Stimulated activated naive B cell treated with anti-CD40 and anti-IgM and Interleukin-4, amounts not matched to agents 10 μg/mL and 1 μg/mL and 100 μg/mL, for 72 hours (primary cell): ENCODE measurements at places on chromosomes 13 and 19.

- H3K27me3 ChIP-seq, result no peaks in the 10 kb centered on the region
- H3K36me3 ChIP-seq, result no peaks in the 10 kb centered on the region
- peak; percentile 13 for DNase-seq
- H3K27ac ChIP-seq, result no peak overlapping the region
Measured at GRCh38 chr13:32310134-32310706, 4.9 kb downstream of the ZAR1L start.

GRCh38 chr19:58550362-58551122 is 4.4 kb downstream of the CHMP2A start:
- H3K4me3 ChIP-seq, result no peak overlapping the region
- H3K27ac ChIP-seq, result peak overlapping the region; percentile 90
- no peak for DNase-seq
- H3K36me3 ChIP-seq, result peaks cover 76% of the 10 kb centered on the region

- no peak overlapping the region for H3K4me3 ChIP-seq
- H3K27ac ChIP-seq, result no peak overlapping the region
- no peaks in the 10 kb centered on the region for H3K36me3 ChIP-seq
- no peaks in the 10 kb centered on the region for H3K27me3 ChIP-seq
Measured at GRCh38 chr13:40671956-40672764, 5.7 kb upstream of the FOXO1 start.

DNA sequence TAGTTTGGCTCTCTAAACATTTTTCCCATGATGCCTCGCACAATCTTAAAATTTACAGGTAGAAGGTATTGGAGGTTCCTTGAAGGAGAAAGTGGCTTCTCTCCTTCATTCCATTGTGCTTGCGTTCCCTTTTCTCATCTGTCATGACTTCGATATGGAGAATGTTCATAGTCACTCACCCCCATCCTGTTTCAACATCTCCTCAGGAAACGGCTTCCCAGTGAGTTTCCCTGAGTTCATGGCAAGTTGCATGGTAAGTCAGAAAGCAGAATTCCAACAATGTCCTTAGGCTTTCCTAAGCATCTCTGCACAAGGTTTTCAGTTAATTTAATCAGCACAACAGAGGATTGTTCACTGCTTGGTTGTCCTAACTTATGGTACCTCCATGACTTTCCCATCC is 581.8 kb upstream of the SLITRK5 start:
- no peaks in the 10 kb centered on the region for H3K4me1 ChIP-seq
- no peaks in the 10 kb centered on the region for H3K36me3 ChIP-seq
- no peak overlapping the region for H3K27ac ChIP-seq
- H3K4me3 ChIP-seq, result no peak overlapping the region

GRCh38 chr13:76216729-76217128 is 580.6 kb downstream of the LMO7 start:
- no peaks in the 10 kb centered on the region for H3K36me3 ChIP-seq
- H3K4me3 ChIP-seq, result no peak overlapping the region
- peaks cover 5% of the 10 kb centered on the region for H3K27me3 ChIP-seq
- DNase-seq, result no peak

DNA sequence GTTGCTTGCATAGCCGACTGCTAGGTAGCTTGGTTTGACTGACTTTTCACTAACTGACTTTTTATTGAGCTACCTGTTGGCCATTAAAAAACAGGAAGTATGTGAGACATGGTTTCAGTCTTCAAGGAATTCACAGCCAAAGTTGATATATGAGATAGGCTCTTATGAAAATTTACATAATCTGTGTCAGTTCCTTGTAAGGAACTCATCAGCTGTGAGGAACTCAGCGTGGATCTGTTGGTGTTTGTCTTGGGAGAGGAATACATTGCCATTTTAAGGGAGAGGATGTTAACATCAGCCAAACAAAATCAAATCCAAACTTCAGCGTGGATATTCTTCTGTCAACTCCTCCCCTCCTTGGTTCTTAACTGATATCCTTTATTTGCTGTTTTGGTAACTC is 2.0 kb downstream of the RNF113B start:
- no peak overlapping the region for H3K4me3 ChIP-seq
- no peak for DNase-seq

GRCh38 chr19:49468746-49469447 is 5.1 kb upstream of the FLT3LG start:
- peaks cover 37% of the 10 kb centered on the region for H3K36me3 ChIP-seq
- peaks cover 48% of the 10 kb centered on the region for H3K4me1 ChIP-seq
- DNase-seq, result peak; percentile 87
- peak overlapping the region; percentile 50 for H3K4me3 ChIP-seq
- peak overlapping the region; percentile 97 for H3K27ac ChIP-seq
- no peaks in the 10 kb centered on the region for H3K27me3 ChIP-seq

- H3K27me3 ChIP-seq, result peaks cover 8% of the 10 kb centered on the region
- H3K27ac ChIP-seq, result no peak overlapping the region
- peaks cover 8% of the 10 kb centered on the region for H3K4me1 ChIP-seq
- H3K4me3 ChIP-seq, result no peak overlapping the region
Measured at GRCh38 chr19:10852098-10852800, 4.0 kb downstream of the C19orf38 start.

- no peaks in the 10 kb centered on the region for H3K36me3 ChIP-seq
- no peak overlapping the region for H3K4me3 ChIP-seq
- DNase-seq, result no peak
- peaks cover 14% of the 10 kb centered on the region for H3K4me1 ChIP-seq
Measured at GRCh38 chr13:48808683-48809082, 155.0 kb downstream of the CYSLTR2 start.

- H3K36me3 ChIP-seq, result peaks cover 38% of the 10 kb centered on the region
- no peaks in the 10 kb centered on the region for H3K27me3 ChIP-seq
- H3K4me3 ChIP-seq, result peak overlapping the region; percentile 73
- no peak for DNase-seq
- H3K4me1 ChIP-seq, result peaks cover 63% of the 10 kb centered on the region
Measured at GRCh38 chr19:56114051-56114777, 6.9 kb downstream of the ZNF787 start.

DNA sequence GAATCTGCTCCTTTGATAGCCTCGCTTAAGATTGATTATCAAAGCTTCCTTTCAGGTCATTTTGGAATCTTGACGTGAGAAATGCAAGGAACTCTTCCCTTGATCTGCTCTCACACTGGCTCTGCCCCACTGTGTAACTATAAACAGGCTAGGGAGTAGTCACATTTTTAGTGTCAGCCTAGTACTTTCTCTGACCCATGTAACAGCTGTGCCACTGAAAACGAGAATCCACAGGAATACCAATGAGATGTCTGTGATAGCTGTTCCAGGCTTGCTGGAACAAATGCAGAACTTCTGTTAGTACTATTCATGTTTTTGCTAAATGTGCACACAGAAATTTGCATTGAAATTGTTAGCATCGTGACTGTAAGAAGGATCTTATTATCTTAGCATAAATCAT is 221.3 kb downstream of the MYO16 start:
- no peaks in the 10 kb centered on the region for H3K4me1 ChIP-seq
- H3K27ac ChIP-seq, result no peak overlapping the region
- H3K36me3 ChIP-seq, result no peaks in the 10 kb centered on the region
- peaks cover 6% of the 10 kb centered on the region for H3K27me3 ChIP-seq

- no peak overlapping the region for H3K4me3 ChIP-seq
- no peak overlapping the region for H3K27ac ChIP-seq
- no peak for DNase-seq
- H3K4me1 ChIP-seq, result no peaks in the 10 kb centered on the region
Measured at GRCh38 chr19:15758379-15758778, 20.6 kb downstream of the OR10H3 start.

DNA sequence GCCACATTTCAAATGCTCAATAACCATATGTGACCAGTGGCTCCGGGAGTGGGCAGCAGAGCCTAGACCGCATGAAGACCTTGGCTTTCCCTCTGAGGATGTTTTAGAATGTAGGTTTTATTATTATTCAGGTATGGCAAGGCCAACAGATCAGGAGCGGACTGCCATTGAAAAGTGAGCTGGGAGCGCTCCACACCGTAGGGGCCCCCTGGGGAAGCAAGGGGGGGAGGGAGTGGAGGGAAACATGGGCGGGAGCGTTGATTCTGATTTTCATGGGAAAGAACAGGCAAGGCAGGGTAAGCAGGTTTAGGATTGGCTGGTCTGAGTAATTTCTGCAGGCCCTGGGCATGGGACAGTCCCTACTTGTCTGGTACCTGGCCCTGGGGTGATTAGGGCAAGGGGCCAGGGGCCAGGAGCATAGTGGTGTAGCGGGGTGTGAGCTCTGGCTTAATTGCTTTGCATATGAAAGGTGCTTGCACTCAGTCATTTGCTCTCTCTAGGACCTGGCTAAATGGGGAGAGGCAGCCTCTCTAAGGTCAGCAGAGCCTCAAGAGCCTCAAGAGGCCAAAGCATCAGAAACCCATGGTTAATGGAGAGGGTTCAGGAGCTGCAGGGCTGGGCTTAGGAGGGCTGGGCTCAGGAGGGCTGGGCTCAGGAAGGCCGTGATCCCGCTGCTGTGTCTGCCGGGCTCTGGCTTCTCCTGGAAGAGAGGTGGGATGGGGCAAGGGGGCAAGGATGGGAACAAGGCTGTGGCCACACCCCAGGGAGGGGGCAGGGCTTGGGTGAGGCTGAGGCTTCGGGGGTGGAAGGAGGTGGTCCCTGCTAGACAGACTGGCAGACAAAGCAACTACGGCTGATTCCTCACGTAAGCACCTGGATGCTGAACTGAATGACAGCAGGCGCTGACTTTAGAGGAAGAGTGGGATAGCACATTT is 82.0 kb upstream of the WASF3 start:
- no peak for DNase-seq
- H3K27ac ChIP-seq, result no peak overlapping the region
- no peak overlapping the region for H3K4me3 ChIP-seq

DNA sequence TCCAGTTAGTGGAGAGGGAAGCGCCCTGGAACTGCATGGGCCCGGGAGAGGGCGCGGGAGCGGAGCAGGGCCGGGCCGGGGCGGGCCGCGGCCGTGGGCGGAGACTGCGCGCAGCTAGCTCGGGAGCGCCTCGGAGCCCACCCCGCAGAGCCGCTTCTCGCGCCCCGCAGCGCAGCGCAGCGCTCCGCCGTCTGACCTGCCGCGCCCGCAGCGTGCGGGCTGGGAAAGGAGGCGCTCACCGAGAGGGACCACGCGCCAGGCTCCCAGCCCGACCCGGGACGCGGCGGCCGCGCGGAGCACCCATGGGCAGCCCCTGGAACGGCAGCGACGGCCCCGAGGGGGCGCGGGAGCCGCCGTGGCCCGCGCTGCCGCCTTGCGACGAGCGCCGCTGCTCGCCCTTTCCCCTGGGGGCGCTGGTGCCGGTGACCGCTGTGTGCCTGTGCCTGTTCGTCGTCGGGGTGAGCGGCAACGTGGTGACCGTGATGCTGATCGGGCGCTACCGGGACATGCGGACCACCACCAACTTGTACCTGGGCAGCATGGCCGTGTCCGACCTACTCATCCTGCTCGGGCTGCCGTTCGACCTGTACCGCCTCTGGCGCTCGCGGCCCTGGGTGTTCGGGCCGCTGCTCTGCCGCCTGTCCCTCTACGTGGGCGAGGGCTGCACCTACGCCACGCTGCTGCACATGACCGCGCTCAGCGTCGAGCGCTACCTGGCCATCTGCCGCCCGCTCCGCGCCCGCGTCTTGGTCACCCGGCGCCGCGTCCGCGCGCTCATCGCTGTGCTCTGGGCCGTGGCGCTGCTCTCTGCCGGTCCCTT is at the start of gene MLNR:
Gene MLNR (plus strand): TSS at position 303 of the 820 bp plus-strand sequence. CDS start 0 bp downstream, at position 303.
- peaks cover 23% of the 10 kb centered on the region for H3K4me1 ChIP-seq
- peak within 1 kb of the TSS; percentile 66 for H3K27ac ChIP-seq
- no peak for DNase-seq
- peaks cover 7% of the 10 kb centered on the region for H3K36me3 ChIP-seq

GRCh38 chr13:46113596-46113995 is 8.8 kb upstream of the CPB2 start:
- no peak overlapping the region for H3K27ac ChIP-seq
- no peak overlapping the region for H3K4me3 ChIP-seq
- DNase-seq, result no peak
- no peaks in the 10 kb centered on the region for H3K4me1 ChIP-seq

DNA sequence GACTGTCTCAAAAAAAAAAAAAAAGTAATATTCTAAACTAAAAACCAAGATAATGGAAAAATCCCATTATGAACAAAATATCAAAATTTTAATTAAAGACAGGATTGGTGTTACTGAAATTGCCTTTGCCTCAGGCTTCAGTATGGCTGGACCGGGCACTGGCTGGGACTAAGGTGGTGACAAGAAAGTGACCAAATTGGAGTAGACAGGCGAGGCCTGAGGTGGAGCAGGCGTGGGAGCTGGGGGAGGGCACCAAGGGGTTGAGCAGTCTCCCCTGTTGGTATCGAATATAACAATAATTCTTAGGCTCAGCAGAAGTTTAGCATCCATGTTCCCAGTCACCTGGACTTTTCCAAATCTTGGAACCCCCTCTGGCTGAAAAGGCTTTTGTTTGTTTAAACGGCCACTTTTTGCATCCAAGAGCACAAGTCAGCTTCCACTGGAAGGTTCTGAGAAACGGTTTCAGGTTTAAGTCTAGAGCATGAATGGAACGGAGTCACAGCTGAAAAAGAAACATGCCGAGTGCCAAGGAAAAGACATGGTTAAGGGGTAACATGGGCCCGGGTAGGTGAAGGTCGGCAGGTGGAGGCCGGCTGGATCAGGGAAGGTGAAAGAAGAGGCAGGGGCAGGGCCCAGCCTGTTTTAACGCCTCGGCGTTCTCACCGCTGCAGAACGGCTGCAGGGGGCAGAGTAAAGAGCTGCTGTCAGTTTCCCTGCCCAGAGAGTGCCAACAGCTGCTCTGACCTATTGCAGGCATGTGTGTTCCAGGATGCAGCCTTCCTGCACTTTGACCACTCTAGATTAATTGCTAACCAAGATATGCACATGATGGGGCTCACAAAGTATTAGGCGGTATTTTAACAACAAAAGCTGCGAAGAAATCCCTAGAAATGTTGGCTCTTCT is 104.4 kb downstream of the TM9SF2 start:
- DNase-seq, result peak; percentile 32
- H3K4me1 ChIP-seq, result peaks cover 40% of the 10 kb centered on the region
- peak overlapping the region; percentile 89 for H3K4me3 ChIP-seq
- H3K36me3 ChIP-seq, result peaks cover 4% of the 10 kb centered on the region

GRCh38 chr19:41998246-41999020 is 4.4 kb upstream of the ATP1A3 start:
- peak; percentile 41 for DNase-seq
- H3K4me1 ChIP-seq, result peaks cover 33% of the 10 kb centered on the region
- no peaks in the 10 kb centered on the region for H3K36me3 ChIP-seq
- peak overlapping the region; percentile 79 for H3K27ac ChIP-seq
- peaks cover 65% of the 10 kb centered on the region for H3K27me3 ChIP-seq

GRCh38 chr19:5012688-5013457 is 44.0 kb downstream of the KDM4B start:
- peaks cover 14% of the 10 kb centered on the region for H3K4me1 ChIP-seq
- H3K36me3 ChIP-seq, result peaks cover 11% of the 10 kb centered on the region
- no peak for DNase-seq
- no peak overlapping the region for H3K27ac ChIP-seq
- no peak overlapping the region for H3K4me3 ChIP-seq
- no peaks in the 10 kb centered on the region for H3K27me3 ChIP-seq

DNA sequence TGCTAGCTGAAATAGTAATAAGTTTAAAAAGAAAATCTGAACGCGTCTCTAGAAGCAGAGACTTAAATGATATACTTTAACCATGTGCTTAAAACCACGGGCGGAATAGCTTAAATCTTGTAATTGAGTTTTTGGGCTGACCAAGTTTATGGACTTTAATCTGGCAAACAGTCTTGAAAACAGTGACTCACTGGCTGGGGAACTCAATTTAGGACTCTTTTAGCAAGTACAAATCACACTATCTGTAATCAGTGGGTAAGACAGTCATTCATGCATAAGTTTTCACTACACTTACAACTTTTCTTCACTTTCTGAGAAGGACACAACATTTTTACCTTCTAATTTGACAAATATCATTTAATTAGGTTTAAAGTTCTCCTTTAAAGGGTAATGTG is 26.8 kb downstream of the ZNF627 start:
- DNase-seq, result no peak
- peaks cover 29% of the 10 kb centered on the region for H3K4me1 ChIP-seq
- H3K4me3 ChIP-seq, result peak overlapping the region; percentile 76
- H3K27me3 ChIP-seq, result no peaks in the 10 kb centered on the region
